ENCODE measurements at places on chromosomes 3 and 15. TPM values are rescaled to one million over a fixed set of nuclear protein-coding genes. Genes with fewer than 3 reads are reported as not detected.

GPR62 gene
- total RNA-seq = 0.38 TPM

GMPS gene
- 191 TPM for total RNA-seq

ACTC1 gene
- 26.2 TPM for total RNA-seq

HEG1 gene
- total RNA-seq = 8.8 TPM

KLHL24 gene
- total RNA-seq = 51.0 TPM

EIF1B gene
- 24.4 TPM for total RNA-seq

CLRN1 gene
- total RNA-seq = 0.93 TPM

EPHA3 gene
- 0.21 TPM for total RNA-seq
